ENCODE measurements at places on chromosomes 5 and 9.

- DNase-seq, result no peak
Measured at GRCh38 chr9:124510650-124511425, 3.6 kb upstream of the NR5A1 start.

- peak; percentile 82 for DNase-seq
Measured at GRCh38 chr5:40688127-40688761, 8.5 kb downstream of the PTGER4 start.

DNA sequence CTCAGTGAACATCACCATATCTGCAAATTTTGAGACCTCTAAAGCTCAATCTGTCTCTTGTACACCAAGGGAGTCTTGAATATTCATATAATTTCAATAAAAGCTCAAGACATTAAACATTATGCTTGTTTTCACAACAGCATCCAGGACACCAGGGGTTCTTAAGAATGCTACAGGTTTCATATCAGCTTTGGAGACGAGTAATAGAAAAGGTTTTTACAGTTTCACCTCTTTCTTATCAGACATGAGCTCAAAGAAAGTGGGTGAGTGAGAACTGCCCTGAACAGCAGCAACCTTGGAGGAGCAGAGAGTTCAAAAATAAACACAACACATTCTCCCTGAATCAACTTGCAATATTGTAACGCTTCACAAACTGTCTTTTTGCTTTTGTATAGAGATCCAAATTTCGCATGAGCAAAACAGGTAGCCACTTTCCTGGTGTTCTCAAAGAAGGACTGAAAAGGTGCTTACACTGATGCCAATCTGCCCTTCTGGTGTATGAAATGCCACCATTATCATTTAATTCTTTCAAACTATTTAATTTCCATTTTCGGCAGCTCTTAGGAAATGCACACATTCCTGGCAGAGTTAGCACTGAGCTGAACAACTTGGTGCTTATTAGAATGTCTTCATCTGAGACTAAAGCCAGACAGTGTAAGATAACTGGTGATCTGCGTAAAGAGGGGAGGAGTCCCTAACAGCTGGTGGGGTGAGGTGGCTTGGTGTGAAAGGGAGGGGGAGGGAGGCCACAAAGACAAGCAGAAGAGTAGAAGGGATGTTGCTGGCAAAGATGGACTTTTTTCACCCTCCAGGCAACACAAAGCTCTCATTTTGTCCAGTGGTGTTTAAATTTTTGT is 535.3 kb downstream of the PDE4D start:
- DNase-seq, result peak; percentile 21

DNA sequence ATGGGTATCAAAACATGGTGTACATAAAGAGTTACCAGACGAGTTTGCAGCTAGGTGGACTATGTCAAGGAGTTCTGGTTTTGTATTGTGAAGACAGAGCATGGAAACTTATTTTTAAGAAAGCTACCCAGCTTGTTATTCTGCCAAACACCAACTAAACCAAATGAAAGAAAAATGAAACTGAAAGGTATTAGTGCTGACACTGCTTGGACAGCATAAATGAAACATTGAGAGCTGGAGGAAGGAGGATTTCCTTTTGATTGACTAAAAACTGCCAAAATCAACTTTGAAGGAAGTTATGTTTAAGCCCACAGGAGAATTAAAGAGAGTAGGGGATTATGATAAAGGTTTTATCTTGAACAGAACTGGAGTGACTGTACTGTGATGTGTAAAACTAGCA is 766.2 kb downstream of the PTPRD start:
- no peak for DNase-seq

- no peak for DNase-seq
Measured at GRCh38 chr5:435961-436640, 6.9 kb upstream of the EXOC3 start.

DNA sequence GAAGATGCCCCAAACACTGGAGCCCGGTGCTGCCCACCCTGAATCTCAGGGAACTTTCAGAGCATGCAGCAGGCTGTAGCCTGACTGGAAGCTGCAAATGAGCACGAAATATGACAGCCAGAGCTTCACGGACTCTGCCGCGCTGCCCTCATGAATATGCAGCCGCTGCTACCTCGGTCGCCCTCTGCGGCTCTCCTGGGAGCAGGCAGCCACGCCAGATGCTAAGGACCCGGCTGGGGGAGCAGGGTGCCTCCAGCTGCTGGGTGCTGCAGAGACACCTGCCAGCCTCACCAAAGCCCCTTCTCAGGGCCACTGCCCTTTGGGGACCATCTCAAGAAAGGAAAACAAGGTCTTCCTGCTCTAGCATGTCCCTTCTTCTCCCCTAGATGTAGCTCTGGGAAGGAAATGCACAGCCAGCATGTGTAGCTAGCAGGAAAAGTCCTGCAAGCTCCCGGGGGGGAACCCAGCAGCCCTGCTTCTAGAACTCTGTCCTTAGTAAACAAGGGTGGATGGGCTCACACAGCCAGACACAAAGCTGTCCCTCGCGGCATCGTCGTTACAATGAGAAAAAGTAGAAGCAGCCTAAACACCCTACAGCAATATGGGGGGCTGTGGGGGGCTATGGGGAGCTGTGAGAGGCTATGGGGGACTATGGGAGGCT is 56.8 kb upstream of the OLFM1 start:
- DNase-seq, result no peak

GRCh38 chr5:60219921-60220320 is 326.4 kb upstream of the PDE4D start:
- DNase-seq, result no peak

DNA sequence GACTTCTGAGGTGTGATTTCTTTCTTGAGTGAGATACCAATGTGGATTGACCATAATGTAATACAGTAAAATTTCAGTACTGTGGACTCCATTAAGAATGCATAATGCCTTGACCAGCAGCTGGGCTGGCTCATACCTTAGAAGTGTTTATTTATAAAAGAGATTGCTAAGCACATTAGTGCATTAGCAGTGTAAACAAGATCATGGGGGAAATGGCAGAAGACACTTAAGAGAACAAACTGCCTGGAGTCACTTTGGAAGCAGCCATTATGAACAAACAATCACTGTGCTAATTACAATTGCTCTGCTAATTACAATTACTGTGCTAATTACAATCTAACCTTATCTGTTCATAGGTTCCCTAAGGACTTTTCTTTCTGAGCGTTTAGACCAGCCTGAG is 104.2 kb downstream of the TRIM32 start:
- DNase-seq, result no peak

- no peak for DNase-seq
Measured at GRCh38 chr5:169099801-169100734, 200.9 kb downstream of the SLIT3 start.

GRCh38 chr5:144332265-144332664 is 161.6 kb downstream of the KCTD16 start:
- no peak for DNase-seq

DNA sequence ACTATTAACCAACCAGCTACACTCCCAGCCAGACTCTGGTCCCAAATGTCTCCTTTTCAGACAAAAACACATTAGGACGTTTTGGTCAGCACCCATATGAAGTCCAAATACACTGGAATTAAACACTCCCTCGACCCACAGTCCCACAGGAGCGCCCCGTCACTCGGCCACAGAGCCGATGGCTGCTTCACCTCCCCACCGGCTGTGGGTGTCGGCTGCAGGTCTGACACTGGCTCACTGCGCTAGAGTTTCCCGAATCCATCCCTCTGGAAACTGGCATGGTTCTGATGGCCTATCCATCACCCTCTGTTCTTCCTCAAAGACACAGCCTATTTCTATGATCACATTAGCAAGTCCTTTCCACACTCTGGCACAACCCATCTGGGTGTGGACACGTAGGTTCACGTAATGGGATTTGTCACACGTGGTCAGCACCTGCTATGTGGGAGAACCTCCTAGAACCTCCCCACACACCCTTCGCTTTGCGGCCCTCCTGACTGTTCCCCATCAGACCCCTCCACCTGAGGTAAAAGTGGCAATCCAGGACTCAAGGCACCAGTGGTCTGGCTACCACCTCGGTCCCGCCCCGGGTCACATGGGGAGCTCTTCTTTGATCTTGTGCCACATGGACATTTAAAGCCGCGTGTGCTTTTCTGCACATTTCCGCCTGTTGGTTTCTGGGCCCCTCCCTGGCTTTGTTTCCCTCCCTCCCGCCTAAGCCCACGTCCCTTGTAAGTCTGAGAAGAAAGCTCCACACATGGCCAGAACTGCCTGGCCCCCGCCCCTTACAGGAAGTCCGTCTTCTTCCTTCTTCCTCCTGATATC is 131.1 kb upstream of the PHYKPL start:
- DNase-seq, result no peak
